ENCODE measurements at places on chromosomes 2 and 18.

DNA sequence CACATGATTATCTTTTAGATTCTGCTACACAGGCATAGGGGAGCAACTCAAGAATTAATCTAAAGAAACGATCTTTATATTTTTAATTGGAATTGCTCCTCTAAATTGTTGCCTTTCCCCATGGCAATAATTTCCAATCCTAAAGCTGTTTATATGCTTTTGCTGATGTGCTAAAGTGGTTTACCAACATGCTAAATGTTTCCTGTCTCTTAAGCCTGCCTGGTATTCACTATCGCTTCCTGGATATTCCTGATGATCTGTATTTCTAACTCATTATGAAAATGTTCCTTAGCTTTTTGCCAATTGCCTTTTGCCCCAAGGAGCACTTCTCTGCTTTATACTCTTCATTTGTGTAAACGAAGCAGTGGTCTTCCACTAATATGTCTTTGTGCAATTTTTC, 65.8 kb downstream of the PTPN2 start:
- DNase-seq, result no peak

GRCh38 chr2:43340945-43341356, 114.5 kb upstream of the ZFP36L2 start:
- DNase-seq, result no peak

DNA sequence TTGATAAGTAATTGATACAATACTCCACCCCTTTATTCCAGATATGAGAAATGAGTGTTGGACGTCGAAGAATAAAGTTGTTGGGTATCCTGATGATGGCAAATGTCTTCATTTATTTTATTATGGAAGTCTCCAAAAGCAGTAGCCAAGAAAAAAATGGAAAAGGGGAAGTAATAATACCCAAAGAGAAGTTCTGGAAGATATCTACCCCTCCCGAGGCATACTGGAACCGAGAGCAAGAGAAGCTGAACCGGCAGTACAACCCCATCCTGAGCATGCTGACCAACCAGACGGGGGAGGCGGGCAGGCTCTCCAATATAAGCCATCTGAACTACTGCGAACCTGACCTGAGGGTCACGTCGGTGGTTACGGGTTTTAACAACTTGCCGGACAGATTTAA, 26.3 kb downstream of the B3GNT2 start:
- no peak for DNase-seq

DNA sequence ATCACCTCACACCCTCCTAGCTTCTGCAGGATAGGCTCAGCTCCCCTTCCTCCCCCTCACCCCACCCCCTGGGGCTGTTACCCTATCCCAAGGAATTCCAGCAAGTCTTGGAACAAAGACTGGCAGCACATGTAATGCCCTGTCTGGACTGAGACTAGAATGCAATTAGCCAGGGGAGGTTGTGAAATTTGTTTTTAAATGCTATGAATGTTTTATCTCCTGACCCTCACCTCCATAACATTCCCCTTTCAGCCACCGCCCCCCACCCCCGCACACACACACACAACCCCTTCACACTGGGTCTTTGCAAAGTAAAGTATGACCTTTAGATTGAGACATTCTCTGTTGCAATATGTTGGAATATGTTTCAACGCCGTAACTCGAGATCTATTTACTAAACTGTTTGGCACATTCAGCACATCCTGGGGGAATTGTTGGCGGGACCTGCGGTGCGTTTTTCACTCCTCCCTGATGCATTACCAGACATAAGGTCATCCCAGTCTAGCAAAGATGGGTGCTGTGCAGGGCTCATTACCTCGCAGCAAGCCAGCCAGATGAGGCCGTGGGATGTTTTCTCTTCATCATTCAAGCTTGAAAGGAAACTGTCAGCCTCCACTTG, 290.7 kb upstream of the SLC14A2 start:
- no peak for DNase-seq

- no peak for DNase-seq
Observed at GRCh38 chr2:165219481-165219880, 15.6 kb upstream of the SCN3A start.

GRCh38 chr2:9219027-9219445, 12.4 kb downstream of the ASAP2 start:
- DNase-seq, result no peak

DNA sequence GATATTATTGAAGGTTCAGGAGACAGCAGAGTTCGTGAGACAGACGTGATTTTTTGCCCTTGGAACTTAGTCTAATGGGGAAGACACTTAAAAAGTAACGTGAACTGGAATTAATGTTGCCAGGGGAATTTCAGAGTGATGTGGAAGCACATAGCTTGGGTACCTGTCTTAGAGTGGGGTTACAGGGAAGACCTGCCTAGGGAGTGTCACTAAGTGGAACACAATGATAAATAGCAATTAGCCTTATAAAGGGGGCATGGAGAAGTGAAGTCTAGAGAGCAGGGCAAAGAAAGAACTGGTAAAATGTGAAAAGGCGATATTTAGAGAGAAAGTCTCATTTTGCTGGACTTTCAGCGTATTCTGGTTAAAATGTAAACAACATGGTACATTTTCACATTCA, 306.0 kb upstream of the TCF4 start:
- DNase-seq, result no peak

GRCh38 chr2:143890798-143891197, 629.1 kb downstream of the ZEB2 start:
- DNase-seq, result no peak

All from stimulated activated CD8-positive, alpha-beta memory T cell treated with anti-CD3 and anti-CD28 coated beads, Interleukin-15, amount 100 ng/mL, for 4 hours (primary cell).